ENCODE measurements at places on chromosomes 3 and 15. TPM values are rescaled to one million over a fixed set of nuclear protein-coding genes. Genes with fewer than 3 reads are reported as not detected.
A peak's percentile ranks its signal among the peaks of the same experiment; 100 is the strongest.

GRCh38 chr3:17841190-17841828, 98.9 kb upstream of the TBC1D5 start:
- DNase-seq, result peak; percentile 80
- H3K27me3 ChIP-seq, result no peaks in the 10 kb centered on the region
- H3K27ac ChIP-seq, result no peak overlapping the region

PRR20G gene
- not detected for total RNA-seq

TMEM45A gene
- total RNA-seq, result 22.5 TPM

DNA sequence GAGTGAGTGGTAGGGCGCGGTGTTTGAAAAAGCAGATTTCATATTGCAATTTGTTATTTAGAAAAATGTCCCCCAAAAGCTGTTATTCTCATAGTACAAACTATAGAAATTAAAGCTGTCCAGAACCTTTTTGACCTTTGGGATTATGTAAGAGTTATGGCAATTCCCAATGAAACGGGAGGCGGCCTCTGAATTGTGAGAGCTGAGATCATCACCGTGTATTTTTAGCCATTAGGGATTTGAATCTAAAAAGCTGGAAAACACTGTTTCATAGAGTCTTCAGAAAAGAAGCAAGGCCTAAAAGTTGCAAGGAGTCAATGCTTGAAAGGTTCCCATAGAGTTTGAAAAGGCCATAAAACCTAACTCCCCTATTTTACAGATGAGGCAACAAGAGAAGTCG, 38.6 kb upstream of the SLC25A26 start:
- DNase-seq, result no peak
- H3K4me1 ChIP-seq, result no peaks in the 10 kb centered on the region
- no peak overlapping the region for H3K27ac ChIP-seq
- no peak overlapping the region for H3K4me3 ChIP-seq

ABHD2 gene
- total RNA-seq, result 67.2 TPM

GRCh38 chr3:141875893-141876380, 506 bp upstream of the ATP1B3 start:
- peak overlapping the region; percentile 98 for H3K27ac ChIP-seq
- no peaks in the 10 kb centered on the region for H3K36me3 ChIP-seq
- H3K4me3 ChIP-seq, result peak overlapping the region; percentile 86
- no peaks in the 10 kb centered on the region for H3K4me1 ChIP-seq
- no peaks in the 10 kb centered on the region for H3K27me3 ChIP-seq

DNA sequence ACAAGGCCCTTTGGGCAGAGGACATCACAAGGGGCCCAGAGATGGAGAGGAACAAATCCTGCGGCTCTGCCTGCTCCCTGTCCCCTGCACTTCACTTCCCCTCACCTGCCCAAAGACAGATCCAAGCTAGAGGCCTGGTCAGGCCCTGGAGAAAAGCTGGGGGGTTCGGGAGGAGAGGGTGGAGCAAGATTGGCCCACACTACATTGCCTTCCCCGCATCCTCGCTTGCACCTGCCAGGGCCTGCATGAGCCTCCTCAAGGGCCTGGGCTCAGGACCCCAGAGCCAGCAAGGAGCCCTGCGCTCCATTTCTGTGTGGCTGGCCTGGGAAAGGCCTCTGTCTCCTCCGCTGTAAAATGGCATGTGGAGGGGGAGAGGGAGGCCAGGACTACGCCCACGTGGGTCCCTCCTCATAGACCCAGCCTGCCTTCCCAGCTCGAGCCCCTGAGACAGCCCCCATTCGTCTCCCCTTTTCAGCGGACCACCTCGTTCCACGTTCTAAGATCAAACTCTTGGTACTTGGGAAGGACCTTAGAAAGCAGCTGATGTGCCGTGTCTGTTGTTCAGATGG, 106.0 kb downstream of the HMG20A start:
- DNase-seq, result no peak
- no peak overlapping the region for H3K4me3 ChIP-seq
- H3K27ac ChIP-seq, result peak overlapping the region; percentile 67
- peaks cover 42% of the 10 kb centered on the region for H3K4me1 ChIP-seq
- H3K36me3 ChIP-seq, result peaks cover 4% of the 10 kb centered on the region

DNA sequence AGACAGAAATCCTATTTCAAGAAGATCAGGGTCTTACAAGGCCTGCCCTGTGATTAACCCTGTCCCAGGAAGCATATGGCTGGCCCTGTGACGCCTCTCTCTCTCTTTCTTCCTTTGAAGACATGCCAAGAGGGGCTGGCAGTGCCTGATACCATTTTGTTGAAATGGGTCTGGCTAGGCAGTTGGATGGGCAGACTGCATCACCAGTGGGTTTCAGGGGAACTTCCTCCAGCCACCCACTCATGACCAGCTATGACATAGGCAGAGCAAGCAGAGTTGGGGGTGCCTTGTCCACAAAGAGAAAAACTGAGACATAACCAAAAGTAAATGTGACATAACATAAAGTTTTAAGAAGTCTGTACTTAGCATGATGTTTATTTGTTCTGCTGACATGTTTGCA, 31.4 kb upstream of the MANF start:
- H3K36me3 ChIP-seq, result peaks cover 38% of the 10 kb centered on the region
- H3K27ac ChIP-seq, result no peak overlapping the region
- peaks cover 7% of the 10 kb centered on the region for H3K4me1 ChIP-seq
- DNase-seq, result no peak

DNA sequence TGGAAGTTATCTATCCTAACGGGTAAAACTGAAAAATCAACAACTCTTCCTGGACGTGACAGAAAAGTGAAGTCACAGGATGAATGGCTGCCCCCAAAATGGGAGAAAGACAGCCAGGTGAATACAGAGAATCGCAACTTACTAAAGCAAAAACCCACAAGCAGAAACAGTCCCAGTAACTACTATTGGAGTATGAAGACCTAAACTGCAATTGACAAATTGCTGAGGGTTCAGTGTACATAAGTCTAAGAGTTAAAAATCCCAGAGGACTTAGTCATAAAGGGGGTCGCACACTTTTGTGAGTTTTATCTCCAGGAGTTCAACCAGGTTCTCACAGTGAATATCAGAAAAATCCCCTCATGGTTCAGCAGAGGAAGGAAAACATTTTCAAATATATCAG, 56.8 kb upstream of the IMPG2 start:
- H3K4me3 ChIP-seq, result no peak overlapping the region
- H3K36me3 ChIP-seq, result no peaks in the 10 kb centered on the region
- no peak for DNase-seq

- H3K4me1 ChIP-seq, result no peaks in the 10 kb centered on the region
- H3K4me3 ChIP-seq, result no peak overlapping the region
- peaks cover 3% of the 10 kb centered on the region for H3K36me3 ChIP-seq
- H3K27me3 ChIP-seq, result no peaks in the 10 kb centered on the region
- no peak for DNase-seq
Measured at GRCh38 chr3:97795951-97796350, 25.9 kb upstream of the CRYBG3 start.

- DNase-seq, result no peak
- no peaks in the 10 kb centered on the region for H3K27me3 ChIP-seq
- H3K4me1 ChIP-seq, result peaks cover 11% of the 10 kb centered on the region
- H3K4me3 ChIP-seq, result no peak overlapping the region
- no peak overlapping the region for H3K27ac ChIP-seq
- H3K36me3 ChIP-seq, result no peaks in the 10 kb centered on the region
Measured at GRCh38 chr3:158804441-158804840, 2.6 kb downstream of the MFSD1 start.

STRIT1 gene
- not detected for total RNA-seq

PPARG gene
- 7.1 TPM for total RNA-seq

LRRIQ4 gene
- 0.28 TPM for total RNA-seq

DNA sequence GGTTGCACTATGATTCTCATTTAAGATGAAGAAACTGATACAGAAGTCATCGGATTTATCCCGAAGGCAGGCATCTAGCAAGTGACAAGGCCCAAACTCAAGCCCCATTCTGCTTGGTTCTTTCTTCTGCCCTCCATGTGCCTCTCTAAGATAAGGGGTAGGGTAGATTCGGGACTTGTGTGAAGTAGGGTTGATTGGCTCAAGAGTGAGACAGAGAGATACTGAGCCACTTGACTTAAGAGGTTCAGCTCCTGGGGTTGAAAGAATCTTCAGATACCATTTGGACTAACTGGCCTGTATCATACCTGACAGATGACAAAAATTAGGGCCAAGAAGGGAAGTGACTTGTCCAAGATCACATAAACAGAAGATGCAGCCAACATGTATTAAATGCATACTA, 891 bp downstream of the RFT1 start:
- no peak overlapping the region for H3K27ac ChIP-seq
- peak overlapping the region; percentile 90 for H3K4me3 ChIP-seq
- no peaks in the 10 kb centered on the region for H3K27me3 ChIP-seq
- peaks cover 6% of the 10 kb centered on the region for H3K36me3 ChIP-seq

RGMA gene
- 31.5 TPM for total RNA-seq

DNA sequence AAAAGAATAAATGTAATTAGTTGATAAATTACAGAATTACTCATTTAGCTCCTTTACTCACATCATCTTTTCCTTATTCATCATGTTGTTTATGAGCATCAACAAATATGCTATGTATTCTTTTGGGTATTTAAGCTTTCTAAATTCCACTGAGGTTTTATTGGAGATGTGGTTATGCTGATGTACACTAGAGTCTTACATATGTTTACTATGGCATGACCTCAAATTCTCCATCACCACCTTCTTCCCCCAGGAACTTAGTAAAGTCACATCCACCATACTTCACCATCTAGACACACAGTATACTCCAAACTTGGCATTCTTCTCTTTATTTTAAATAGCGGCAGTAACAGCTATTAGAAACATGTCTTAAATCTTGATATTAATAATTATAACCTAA, 74.1 kb upstream of the MELTF start:
- no peak overlapping the region for H3K4me3 ChIP-seq
- H3K27ac ChIP-seq, result no peak overlapping the region
- H3K27me3 ChIP-seq, result no peaks in the 10 kb centered on the region
- H3K36me3 ChIP-seq, result peaks cover 3% of the 10 kb centered on the region
- H3K4me1 ChIP-seq, result no peaks in the 10 kb centered on the region
- no peak for DNase-seq

GRCh38 chr15:71789616-71790015, 20.7 kb upstream of the NR2E3 start:
- no peaks in the 10 kb centered on the region for H3K27me3 ChIP-seq
- H3K4me3 ChIP-seq, result no peak overlapping the region
- H3K4me1 ChIP-seq, result no peaks in the 10 kb centered on the region
- H3K36me3 ChIP-seq, result no peaks in the 10 kb centered on the region

- H3K27ac ChIP-seq, result peak overlapping the region; percentile 86
- no peak for DNase-seq
- H3K27me3 ChIP-seq, result no peaks in the 10 kb centered on the region
- H3K4me1 ChIP-seq, result peaks cover 35% of the 10 kb centered on the region
- no peaks in the 10 kb centered on the region for H3K36me3 ChIP-seq
- H3K4me3 ChIP-seq, result no peak overlapping the region
Measured at GRCh38 chr15:78065284-78065872, 12.1 kb downstream of the TBC1D2B start.

DNA sequence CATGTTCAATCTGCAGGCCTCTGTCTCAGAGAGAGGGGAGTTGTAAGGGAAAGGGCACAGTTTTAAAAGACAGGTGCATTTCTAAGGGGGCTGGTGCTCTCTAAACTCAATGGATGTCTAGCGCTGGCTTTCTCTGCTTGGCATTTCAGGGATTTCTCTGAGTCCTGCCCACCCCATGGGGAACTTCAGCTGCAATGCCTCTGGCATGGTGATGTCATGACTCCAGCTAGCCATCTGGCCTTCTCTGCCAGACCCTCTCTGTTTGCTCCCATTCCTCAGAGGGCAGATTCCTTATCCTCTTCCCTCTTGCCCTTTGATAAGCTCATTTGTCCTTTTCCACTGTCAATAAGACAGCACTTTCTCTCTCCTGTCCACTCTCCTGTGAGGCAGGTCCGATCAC, 40.8 kb downstream of the RPLP1 start:
- no peak overlapping the region for H3K4me3 ChIP-seq
- no peaks in the 10 kb centered on the region for H3K27me3 ChIP-seq
- peaks cover 32% of the 10 kb centered on the region for H3K4me1 ChIP-seq
- H3K27ac ChIP-seq, result no peak overlapping the region
- no peak for DNase-seq

DNA sequence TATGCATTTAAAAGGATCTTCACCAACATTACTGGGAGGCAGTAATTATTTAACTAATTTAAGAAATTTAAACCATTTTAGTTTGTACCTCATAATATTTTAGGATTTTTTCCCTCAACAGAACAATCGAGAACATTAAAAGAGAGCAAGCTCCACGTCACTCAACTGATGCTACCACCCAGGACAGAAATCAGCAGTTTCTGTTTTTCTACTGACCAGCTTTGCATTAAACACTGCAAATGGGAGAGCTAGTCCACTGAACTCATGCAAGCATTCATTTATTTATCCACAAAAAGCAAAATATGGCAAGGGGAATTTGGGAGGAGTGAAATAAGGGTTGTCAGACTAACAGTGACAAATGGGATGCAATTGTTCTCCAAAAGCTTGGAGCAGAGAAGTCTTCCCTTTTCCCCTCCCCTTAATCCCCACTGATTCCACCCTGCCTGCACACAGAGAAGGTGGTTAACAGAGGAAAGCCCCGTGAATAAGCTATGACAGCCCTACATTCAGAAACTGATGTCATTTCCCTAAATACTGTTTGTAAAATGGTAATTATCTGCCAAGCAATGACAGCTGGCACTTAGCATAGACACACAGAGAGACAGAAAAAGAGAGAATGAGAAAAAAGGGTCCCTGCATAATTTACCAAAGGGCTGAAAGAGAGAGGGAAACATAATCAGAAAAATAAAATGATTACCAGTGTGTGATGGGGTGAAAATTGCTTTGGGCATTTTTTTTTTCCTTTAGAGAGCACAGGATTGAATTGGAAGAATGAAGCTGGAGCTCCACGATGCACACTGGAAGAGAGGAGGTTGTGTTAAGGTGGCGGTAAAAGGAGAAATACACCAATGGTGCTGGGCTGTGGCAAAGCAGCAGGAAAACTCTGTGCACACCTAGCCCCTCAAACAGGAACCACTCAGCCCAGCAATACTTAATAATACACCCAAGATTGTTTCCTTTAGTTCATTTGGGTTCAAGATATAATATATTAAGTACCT, 777.4 kb downstream of the TUSC7 start:
- H3K27me3 ChIP-seq, result no peaks in the 10 kb centered on the region
- H3K36me3 ChIP-seq, result no peaks in the 10 kb centered on the region
- H3K4me1 ChIP-seq, result no peaks in the 10 kb centered on the region
- H3K4me3 ChIP-seq, result no peak overlapping the region
- DNase-seq, result no peak

MAP6D1 gene
- 10.7 TPM for total RNA-seq

DNA sequence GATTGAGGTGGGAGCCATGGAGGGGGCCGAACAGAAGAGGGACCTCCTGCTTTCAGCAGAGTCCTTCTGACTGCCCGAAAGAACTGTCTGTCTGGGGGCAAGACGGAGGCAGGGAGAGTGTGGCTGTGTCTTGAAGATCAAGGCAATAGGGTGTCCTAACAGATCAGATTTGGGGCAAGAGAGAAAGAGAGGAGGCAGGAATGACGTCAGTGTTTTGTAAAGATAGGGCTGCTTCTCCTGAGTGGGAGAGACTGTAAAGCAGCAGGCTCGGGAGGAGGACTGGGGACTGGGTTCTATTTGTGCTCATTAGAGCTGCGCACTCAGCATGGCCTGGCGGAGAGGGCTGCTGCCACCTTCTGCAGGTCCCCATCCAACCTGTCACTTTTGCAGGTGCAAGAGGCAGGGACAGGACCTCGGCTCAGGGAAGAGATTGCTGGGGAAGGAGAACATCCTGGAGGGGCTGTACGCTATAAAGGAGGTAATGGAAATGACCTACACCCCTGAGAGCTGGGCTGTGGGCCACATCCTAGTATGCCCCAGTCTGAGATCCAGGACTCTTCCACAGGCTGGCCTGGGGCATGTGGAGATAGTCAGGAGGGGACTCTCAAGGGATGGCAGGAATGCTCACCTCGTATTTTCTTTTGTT, 29.0 kb upstream of the FGD5 start:
- DNase-seq, result no peak
- H3K27me3 ChIP-seq, result no peaks in the 10 kb centered on the region
- no peak overlapping the region for H3K27ac ChIP-seq
- peaks cover 22% of the 10 kb centered on the region for H3K4me1 ChIP-seq

TGM5 gene
- total RNA-seq, result not detected

Measured in spinal cord (tissue), 10 donors.